ENCODE measurements at places on chromosomes 2 and 18.

DNA sequence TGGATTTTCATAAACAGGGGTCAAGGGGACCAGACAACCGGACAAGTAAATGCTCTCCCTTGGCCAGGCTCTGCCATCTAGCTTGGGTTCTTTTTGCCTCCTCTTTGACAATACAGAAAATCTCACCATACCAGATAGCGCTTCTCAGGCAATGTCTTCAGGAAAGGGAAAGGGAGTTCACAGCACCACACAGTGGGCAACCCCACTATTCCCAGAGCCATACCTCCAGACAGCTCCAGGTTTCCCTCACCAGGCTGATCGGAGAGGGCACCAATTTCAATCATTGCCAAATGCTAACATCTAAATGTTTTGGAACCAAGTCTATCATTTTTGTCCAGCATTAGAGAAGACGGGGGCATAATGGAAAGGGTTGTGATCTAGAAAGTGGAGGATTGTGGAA, 28.1 kb downstream of the CCDC68 start:
- no peak for DNase-seq

DNA sequence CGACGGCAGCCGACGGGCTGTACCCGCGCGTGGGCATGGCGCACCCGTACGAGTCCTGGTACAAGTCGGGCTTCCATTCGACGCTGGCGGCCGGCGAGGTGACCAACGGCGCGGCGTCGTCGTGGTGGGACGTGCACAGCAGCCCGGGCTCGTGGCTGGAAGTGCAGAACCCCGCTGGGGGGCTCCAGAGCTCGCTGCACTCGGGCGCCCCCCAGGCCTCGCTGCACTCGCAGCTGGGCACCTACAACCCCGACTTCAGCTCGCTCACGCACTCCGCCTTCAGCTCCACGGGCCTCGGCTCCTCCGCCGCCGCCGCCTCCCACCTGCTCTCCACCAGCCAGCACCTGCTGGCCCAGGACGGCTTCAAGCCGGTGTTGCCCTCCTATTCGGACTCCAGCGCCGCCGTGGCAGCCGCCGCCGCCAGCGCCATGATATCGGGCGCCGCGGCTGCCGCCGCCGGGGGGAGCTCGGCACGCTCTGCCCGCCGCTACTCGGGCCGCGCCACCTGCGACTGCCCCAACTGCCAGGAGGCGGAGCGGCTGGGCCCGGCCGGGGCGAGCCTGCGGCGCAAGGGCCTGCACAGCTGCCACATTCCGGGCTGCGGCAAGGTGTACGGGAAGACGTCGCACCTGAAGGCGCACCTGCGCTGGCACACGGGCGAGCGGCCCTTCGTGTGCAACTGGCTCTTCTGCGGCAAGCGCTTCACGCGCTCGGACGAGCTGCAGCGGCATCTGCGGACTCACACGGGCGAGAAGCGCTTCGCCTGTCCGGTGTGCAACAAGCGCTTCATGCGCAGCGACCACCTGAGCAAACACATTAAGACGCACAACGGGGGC, 2.0 kb downstream of the SP9 start:
- peak; percentile 48 for DNase-seq

- no peak for DNase-seq
Measured at GRCh38 chr2:55420871-55421270, 1.2 kb upstream of the CCDC88A start.

- DNase-seq = no peak
Measured at GRCh38 chr2:198807131-198807530, 650.6 kb downstream of the SATB2 start.

DNA sequence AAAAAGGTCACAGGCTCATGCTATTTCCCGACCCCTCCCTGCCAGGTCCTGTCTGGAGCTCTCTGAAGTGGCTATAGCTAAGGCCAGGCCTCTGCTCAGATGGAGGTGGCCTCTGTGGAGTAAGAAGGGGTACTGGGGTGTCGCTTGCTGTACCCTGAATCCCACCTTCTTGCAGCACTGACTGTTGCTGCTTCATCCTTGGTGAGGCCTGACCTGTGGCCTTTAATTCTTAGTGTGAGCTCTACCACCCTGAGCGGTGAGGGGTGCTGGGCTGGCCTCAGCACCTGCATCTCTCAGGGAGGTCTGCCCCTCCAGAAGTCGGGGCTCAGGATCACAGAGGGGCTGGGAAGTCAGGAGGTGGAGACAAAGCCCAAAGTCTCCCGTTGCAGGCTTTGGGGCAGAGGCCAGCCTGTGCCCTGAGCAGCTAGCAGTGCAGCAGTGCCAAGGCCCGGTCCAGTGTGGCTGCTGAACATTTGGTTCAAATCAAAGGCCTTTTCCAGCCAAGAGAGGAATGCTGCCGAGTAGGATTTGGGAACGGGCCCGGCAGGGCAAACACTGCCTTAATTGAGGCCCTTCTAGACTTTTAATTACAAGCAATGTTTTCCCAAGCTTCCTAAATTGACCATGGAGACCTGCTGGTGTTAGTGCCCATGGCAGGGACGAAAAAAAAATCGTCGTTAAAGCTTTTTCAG, 133.5 kb upstream of the HAAO start:
- DNase-seq = no peak

- no peak for DNase-seq
Measured at GRCh38 chr2:23230885-23231284, 154.1 kb upstream of the KLHL29 start.

GRCh38 chr2:18268400-18268799, 292.1 kb downstream of the RDH14 start:
- no peak for DNase-seq

DNA sequence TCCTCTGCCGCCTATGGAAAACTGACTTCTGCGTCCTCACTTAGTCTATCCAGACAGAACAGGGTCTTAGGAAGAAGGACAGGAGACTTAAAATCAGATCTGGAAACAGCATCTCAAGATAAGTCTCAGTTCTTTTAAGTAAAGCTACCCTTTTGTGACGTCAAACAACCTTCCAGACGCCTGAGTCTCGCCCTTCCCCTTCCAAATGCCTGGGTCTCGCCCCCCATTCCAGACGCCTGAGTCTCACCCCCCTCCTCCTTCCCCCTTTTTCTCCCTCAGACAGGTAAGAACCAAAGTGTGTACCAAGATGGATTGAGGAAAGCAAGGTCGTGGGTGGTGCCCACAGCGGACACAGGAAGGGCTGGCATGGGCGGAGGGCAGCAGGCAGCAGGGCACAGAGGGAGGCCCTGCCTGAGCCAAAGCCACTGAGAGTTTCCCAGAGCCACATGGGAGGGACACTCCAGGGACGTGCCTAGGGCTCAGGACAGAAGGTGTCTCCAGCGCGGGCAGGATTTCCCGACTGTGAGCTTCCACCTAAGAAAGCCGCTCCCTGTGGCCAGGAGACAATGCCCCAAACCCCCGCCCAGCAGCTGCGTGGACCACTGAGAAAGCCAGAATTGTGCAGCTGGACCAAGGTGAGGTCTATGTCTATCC, 51.3 kb downstream of the ANKMY1 start:
- no peak for DNase-seq

DNA sequence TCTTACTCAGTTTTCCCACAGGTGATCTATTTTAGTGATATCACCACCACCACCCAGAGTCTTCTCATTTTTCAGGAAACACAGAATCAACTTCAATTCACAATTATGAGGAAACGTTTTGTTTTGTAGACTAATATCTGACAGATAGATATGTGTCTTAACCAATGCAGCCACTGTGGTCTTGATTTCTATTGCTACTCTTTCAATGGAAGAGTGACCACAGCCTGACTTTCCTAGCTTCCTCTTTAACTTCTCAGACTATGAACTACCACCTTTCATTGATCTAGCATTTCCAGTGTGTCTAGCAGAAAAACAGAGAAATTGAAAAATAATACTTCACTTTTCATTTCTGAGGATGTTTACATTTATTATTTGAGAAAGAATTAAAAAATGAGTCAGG, 20.5 kb downstream of the ADAM17 start:
- no peak for DNase-seq

DNA sequence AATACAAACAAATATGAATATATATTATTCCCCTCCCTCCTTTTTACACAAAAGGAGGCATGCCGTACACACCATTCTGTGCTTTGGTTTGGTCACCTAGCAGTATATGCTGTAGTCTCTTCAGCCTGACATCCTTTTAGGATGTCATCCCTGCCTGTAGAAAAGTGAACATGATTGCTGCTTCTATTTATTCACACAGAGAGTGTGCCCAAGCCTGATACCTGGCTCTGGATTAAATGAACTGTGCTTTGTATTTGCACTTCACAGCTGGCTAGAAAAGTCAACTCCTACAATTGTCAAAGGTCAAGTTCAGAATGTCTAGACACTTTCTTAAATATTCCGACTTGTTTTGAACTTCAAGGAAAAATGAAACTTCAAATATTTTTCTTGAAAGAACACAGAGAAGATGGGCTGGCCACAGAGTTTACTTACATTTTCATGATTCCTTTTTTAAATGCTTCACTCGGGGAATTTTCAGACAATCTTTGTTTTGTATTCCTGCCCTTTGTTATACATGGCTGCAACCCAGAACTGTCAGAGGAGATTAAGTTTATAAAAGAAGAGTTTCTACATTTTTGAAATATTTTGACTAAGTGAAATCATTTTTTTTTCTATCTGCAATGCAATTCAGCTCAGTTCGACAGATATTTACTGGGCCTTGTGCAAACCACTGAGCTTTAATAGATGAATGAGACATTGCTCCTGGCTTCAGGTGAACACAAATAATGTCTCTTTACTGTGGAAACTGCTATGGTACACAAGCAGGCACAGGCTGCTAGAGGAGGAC, 33.5 kb downstream of the DAPL1 start:
- DNase-seq = no peak

All from HCT116 (cell line).